ENCODE measurements at places on chromosomes 12 and 14.

GRCh38 chr14:84108746-84109457, 1421.0 kb upstream of the FLRT2 start:
- no peak for DNase-seq

- DNase-seq: no peak
Measured at GRCh38 chr12:48980953-48981756, 3.0 kb downstream of the WNT1 start.

DNA sequence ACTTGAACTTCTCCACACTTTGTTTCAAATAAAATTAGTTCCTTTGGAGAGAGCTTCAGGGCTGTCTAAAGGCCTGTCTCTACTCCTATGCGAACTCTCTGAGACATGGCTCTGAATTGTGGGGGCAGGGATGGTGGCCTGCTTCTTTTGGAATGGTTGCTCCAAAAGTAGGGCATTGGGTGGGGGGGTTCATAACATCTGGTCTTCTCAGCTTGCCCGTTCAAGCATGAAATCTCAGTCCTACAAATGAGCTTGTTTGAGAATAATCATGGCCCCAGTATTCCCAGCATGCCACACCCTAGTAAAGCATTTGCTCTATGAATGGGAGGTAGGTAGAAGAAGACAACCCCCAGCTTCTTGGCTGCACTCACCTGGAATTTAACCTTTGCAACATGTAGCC, 6.7 kb downstream of the GPR135 start:
- DNase-seq: no peak

- no peak for DNase-seq
Measured at GRCh38 chr12:128313931-128314330, 47.0 kb downstream of the TMEM132C start.

GRCh38 chr12:121803861-121804416, at the start of gene SETD1B:
Gene SETD1B, plus strand, starts transcription at chr12:121804009. Its CDS starts 729 bp downstream, at chr12:121804738.
- no peak for DNase-seq

- no peak for DNase-seq
Measured at GRCh38 chr12:47360771-47361388, 281.1 kb upstream of the AMIGO2 start.

DNA sequence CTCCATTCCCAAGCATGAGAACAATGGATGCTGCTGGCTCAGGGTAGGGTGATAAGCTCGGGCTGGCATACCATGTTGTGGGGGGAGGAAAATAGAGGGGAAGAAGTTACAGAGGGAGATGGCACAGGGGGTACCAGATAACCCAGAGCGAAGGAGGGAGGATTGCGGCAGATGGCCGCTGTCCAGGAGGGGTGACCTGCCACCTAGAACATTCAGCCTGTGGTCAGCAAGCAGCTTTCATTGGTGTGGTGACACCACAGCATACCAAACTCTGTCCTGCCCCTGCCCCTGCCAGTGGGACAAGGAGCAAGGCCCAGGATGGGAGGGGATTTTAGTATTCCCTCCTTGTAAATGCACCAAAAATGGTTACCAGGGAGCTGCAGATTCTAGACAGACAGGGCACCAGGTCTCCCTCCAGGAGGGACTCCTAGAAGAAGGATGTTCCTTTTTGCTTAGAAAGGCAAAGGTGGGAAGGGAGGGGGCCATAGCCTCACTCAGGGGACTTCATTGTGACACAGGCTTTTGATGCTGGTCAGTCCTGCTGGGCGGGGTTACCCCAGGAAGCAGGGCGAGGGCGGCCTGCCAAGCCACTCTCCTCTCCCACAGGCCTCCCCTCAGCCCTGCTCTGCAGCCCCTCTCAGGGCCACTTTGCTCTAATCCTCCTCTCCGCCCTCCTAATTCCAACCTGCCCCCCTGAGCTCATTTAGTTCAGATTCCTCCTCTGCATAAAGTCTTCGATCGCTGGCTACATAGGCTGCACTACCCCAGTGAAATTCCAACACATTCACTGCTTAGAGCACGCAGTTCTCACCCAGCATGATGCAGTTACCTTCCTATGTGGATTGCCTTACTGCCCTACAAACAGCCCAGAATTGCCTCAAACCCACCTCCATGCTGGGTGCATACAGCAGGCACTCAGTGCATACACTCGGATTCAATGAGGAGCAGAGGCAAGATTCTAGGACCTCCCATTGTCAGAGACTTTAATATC, 36.0 kb upstream of the PLEKHG6 start:
- no peak for DNase-seq

DNA sequence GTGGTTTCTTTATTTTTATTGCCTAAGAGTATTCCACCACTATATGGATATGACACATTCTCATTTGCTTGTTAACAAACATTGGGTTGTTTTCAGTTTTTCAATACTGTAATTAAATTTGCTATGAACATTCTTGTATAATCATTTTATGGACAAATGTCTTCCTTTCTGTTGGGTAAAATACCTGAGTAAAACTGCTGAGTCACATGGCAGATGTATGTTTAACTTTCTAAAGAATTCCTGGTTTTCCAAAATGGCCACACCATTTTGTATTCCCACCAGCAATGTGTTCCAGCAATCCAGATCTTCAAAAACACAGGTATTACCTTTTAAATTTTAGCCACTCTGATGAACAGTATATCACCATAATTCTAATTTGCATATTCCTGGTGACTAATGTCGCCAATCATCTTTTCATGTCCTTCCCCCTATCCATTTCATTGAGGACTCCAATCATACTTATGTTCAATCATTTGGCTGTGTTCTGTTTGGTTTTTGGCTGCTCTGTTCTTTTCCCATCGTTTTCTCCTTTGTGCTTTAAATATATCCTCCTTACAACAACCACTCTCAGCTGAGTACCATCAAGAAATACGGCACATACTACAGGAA, 36.0 kb downstream of the CDK17 start:
- no peak for DNase-seq

GRCh38 chr12:124923905-124924734, 9.7 kb upstream of the UBC start:
- DNase-seq: no peak

DNA sequence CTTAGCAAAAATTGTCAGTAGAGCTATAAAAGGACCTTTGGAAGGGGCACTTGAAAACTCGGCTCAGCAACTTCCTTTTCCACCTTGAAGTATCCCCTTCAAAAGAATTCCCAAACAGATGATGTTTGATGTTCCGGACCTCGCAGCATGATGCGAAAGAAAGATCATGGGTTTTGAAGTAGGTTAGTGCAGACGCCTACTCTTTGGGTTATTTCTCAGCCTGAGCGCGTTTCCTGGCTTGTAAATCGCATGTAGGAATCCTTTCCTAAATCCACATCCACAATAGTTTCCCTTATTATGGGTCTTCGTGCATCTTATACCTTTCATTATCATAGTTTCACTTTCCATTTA, 584 bp upstream of the NEDD1 start:
- no peak for DNase-seq

DNA sequence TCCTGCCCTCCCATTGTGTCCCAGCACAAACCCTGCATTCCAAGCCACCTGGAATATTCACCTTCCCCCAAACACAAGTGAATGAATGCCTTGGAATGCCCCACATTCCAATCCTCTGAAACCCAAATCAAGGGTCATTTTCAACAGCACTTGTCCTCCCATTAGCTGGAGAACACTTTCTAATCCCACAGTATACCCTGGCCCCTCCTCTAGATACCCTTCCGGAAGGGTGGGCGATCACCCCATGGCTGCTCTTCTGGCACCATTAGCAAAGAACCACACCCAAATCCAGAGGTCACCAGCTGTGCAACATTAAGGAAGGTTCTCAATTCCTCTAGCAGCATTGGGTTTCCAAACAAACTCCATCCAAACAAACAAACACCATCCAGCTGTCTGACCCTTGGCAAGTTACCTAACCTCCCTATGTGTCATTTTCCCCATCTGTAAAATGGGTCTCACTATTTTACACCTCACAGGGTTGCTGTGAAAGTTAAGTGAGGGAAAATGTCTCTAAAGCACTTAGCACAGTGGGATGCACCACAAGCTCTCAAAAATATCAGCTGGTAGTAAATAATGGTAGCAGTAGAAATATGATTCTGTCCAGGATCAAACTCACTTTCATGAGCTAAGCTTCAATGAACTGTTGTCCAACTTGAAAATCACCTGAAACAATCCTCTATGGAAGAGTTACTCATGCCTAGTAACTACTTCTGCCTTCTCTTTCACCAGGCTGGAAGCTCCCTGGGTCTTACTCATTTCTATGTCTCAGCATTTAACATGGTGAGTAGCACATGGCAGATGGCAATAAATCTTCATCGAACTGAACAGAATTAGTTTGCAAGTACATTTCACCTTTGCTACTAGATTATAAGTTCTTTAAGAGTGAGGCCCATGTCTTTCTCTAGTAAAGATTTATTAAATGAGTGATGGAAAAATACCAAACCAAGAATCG, 5.3 kb downstream of the NUAK1 start:
- no peak for DNase-seq

- no peak for DNase-seq
Measured at GRCh38 chr12:85641796-85642195, 194.4 kb downstream of the RASSF9 start.

DNA sequence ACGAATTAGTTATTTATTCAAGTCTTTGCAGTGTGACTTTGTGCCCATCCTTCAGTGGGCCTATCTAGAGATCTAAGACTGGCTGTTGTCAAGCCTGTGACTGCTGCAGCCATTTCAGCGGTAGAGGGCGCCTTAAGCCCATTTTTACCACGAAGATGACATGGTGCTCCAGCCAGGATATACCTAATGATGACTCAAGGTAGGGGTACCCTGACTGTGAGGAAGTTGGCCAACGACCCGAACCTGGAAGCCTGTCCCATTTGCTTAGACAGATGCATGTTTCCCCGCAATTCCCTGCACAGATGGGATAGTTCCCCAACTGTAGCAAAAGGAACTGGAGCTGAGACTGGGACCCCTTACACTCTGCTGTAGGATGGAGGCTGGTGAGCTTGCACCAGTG, 41.3 kb downstream of the RAB3IP start:
- no peak for DNase-seq

GRCh38 chr14:61177279-61178225, 103.6 kb downstream of the TMEM30B start:
- DNase-seq: no peak

GRCh38 chr12:32024884-32025592, 65.8 kb downstream of the RESF1 start:
- DNase-seq: no peak
